ENCODE measurements at places on chromosomes 3 and 15.
A peak's percentile ranks its signal among the peaks of the same experiment; 100 is the strongest.

DNA sequence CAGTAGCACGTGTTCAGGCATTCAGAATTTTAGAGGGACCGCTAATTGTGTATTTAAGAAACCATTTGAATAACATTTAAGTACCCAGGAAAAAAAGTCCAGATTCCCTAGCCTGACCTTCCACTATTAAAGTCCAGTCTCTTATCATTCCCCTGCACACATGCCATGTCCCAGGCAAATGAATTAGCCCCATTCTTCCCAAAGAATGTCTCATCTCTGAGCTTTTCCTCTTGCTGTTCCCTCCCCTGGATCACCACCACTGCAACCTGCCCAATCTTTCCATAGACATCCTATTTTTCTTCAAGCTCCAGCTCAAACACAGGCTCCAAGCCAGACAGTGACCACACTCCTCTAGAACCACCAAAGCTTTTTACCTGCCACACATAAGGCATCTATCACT, 25.9 kb downstream of the PLD1 start:
- DNase-seq = no peak

DNA sequence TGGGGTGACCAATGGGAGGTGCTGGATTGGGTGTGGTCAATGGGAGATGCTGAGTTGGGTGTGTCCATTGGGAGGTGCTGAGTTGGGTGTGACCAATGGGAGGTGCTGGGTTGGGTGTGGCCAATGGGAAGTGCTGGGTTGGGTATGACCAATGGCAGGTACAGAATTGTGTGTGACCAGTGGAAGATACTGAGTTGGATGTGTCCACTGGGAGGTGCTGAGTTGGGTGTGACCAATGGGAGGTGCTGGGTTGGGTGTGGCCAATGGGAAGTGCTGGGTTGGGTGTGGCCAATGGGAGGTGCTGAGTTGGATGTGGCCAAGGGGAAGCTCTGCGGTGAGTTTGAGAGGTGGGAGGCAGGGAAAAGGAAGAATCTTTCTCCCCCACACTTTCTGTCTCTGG, 250.0 kb upstream of the PROK2 start:
- peak; percentile 59 for DNase-seq

- DNase-seq = no peak
These were observed 126.2 kb upstream of the PTX3 start for GRCh38 chr3:157310329-157311052.

- DNase-seq = peak; percentile 54
These were observed 21.6 kb downstream of the BUB1B start for GRCh38 chr15:40182358-40183029.

GRCh38 chr3:17544632-17545031, 197.8 kb downstream of the TBC1D5 start:
- DNase-seq = no peak

DNA sequence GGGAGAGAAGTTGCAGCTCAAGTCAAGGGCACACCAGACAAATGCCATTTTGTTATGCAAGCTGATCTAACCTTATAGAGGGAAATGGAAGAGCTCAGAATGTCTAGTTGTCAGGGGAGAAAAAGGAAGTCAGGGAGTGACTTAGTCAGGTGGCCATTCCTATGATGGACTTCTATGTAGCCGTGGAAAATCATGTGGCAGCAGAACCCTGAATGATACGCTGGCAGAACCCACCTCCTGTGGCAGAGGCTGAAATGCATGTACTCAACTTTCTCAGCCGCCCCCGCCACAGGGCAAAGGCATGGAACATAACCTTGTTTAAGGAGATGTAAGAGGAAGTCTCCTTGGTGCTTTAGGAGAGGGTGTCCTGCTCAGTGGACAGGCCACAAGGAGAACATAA, 37.7 kb upstream of the PARL start:
- peak; percentile 36 for DNase-seq

DNA sequence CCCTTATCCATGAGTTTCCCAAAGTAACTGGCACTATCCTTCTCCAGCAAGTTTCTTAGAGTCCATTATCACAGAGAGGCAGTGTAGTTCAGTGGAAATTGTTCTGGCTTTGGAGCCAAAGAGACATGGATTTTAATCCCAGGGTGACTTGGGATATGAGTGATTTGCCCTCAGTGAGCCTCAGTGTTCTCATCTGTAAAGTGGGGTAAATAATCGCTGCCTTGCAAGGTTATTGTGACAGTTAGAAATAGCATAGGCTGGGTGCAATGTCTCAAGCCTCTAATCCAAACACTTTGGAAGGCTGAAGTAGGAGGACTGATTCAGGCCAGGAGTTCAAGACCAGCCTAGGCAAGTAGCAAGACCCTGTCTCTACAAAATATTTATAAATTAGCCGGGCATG, 30.0 kb downstream of the DAPK2 start:
- DNase-seq = no peak

DNA sequence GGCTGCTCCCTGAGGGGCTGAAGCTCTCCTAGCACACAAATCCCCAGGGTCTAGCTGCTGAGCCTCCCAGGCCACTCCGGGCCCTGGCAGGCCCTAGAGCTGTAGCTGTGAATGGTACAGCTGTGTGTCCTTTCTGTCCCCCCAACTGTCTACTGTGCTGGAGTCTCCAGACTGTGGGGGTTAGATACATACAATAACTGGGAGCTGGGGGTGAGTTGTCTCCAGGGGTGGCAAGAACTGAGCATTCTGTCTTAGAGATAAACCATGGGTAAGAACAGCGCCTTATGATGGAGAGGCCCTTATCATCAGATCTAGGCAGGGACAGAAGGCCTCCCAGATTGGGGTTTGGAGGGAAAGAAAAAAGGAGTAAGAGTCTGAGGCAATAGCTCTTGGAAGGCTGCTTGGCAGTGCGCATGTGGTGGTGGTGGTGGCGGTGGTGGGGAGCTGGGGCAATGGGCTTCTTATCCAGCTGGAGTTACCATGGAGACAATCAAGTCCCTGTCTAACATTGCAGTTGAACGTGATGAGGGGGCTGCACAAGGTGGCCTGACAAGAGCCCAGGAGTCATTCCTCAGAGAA, 3.6 kb downstream of the CYB561D2 start:
- DNase-seq = no peak

DNA sequence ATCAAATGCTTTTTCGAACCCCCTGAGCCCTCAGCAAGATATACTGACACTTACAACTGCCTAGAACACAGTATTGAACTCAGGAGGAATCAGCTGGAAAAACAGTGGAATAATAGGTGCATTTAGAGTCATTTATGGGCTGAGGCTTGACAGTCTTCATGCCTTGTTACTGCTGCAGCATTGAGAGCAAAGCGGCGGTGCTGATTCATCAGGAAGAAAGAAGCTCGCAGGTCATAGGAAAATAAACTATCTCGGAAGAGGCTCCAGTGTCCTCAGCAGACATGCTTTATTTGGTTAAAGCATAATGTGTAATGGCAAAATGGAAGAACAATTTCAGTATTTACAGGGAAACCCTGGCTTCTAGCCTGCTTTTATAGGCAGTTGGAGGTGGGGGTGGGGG, 30.1 kb upstream of the NEO1 start:
- DNase-seq = no peak

- no peak for DNase-seq
These were observed 366.8 kb upstream of the ZNF385D start for GRCh38 chr3:22117751-22118346.

DNA sequence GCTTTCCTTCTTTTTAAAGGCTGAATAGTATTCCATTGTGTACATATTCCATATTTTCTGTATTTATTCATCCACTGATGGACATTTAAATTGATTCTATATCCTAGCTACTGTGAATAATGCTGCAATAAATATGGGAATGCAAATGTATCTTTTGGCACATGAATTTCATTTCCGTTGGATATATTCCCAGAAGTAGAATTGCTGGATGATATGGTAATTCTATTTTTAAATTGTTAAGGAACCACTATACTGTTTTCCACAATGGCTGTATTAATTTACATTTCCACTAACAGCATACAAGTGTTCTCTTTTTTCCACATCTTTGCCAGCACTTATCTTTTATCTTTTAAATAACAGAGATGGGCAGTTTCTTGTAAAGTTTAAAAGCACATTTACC, 302.7 kb downstream of the CTNNB1 start:
- DNase-seq = no peak

DNA sequence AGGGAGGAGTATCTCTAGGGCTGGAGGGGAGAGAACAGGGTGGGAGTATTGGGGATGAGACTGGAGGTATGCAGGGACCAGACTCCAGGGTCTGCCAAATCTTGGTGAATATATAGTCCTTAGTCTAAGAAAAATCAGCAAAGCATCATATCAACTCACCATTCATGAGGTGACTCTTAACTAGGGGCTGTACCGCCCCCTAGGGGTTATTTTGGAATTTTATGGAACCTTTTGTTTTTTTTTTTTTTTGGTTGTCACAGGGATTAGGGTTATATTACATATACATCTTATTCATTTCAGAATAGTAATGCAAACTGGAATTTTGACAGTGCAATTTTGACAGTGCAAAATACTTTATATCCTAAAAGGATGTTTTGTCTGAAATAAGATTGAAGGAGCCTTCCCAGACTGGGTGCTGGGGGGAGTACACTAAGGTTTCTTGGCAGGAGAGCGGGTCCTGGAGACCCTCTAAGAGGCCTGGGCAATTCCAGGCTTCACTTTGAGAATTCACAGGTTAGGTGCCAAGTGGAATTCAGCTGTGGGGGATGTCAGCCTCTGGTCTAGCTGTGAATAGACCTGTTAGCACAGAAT, 7.5 kb downstream of the CMTM7 start:
- peak; percentile 71 for DNase-seq

- DNase-seq = no peak
These were observed 184.1 kb upstream of the CCDC54 start for GRCh38 chr3:107193116-107193515.

- peak; percentile 14 for DNase-seq
These were observed 145.3 kb upstream of the LPP start for GRCh38 chr3:188008582-188009213.

- DNase-seq = no peak
These were observed 131.3 kb downstream of the FAM43A start for GRCh38 chr3:194816748-194817591.

- DNase-seq = no peak
These were observed 14.8 kb upstream of the P2RY14 start for GRCh38 chr3:151293127-151293526.

- no peak for DNase-seq
These were observed 230.6 kb upstream of the CNTN3 start for GRCh38 chr3:74845081-74845480.

- DNase-seq = no peak
These were observed 91.5 kb downstream of the CD47 start for GRCh38 chr3:107999215-107999775.

GRCh38 chr15:65653801-65654521, 32.2 kb downstream of the SLC24A1 start:
- no peak for DNase-seq

GRCh38 chr3:133137042-133137996, 99.1 kb downstream of the TMEM108 start:
- DNase-seq = no peak

GRCh38 chr15:39474657-39475056, 106.2 kb upstream of the THBS1 start:
- DNase-seq = no peak

- no peak for DNase-seq
These were observed 97.6 kb upstream of the VGLL3 start for GRCh38 chr3:87088430-87088992.

- DNase-seq = peak; percentile 69
These were observed 3.6 kb upstream of the SMAD6 start for GRCh38 chr15:66698318-66698961.

GRCh38 chr3:54159917-54160316, 37.6 kb downstream of the CACNA2D3 start:
- no peak for DNase-seq

DNA sequence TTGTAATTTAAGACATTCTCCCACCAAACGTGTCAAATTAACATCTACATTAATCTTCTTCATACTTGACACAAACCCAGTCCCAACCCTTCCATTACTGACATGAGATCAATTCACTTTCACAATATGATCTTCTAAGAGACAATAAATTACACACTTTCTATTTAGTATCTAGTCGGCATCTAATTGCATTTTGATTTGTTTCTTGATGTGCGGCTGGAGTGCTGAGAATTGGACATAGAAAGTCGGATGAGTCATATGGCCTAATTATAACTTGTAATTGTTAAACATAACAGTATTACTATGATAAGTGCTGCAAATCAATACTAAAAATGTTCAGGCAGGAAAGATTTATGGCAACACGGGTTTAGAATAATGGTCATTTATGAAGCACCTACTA, 78.4 kb upstream of the RORA start:
- no peak for DNase-seq

DNA sequence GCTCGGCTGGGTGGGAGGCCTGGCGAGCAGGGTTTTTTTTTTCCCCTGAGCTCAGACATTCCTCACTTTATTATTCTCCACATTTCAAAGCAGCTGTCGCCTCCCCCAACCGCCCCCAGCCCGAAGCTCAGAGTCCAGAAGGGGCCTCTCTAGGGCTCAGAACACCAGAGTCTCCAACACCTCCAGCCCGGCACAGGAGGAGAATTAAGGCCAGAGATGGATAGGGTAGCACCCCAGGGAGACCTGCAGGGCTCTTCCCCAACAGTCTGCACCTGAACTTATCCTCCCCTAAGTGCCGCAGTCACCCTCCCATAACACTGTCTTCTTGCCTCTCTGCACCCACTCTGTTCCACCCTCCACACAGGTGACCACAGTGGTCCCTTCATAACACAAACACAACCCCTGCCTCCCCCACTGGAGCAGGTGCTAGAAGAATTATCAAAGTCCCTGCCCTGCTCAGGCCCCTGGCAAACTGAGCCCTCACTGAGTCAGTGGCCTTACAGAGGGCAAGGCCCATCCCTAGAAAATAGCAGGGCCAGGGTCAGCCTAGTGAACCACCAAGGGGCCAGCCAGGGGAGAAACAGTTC, 14.1 kb downstream of the MYL3 start:
- no peak for DNase-seq

GRCh38 chr3:51622868-51623267, 48.2 kb upstream of the TEX264 start:
- DNase-seq = no peak

DNA sequence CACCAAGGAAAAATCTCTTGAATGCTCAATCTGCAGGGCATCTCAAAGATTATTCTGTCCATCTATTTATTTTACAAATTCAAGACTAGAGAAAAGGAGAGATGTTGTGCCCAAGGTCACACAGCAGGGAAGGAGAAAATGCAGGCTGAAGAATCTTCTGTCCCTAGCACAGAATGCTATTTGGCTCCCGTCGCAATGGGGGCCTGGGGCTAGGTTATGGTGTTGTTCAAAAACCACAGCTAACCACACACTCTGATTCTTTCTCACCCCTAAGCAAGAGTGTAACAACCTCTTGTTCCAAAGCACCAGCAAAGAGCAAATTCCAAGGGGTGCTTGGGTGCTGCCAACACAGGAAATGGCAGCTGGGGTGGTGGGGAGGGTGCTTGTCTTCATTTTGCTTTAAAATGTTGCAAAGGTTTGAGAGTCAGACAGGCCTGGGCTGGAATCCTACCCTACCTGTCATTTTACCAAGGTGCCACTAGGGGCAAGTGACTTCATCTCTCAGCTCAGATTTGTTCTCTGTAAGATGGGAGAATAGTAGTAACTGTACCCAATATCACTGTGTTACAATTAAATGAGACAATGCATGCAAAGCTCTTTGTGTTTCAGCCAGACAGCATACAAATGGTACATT, 112.5 kb downstream of the ADAMTS9 start:
- DNase-seq = no peak
